ENCODE measurements at places on chromosomes 11 and 22. TPM values are rescaled to one million over a fixed set of nuclear protein-coding genes. Genes with fewer than 3 reads are reported as not detected.

- H3K27me3 ChIP-seq: no peaks in the 10 kb centered on the region
- peak; percentile 99 for DNase-seq
- peaks cover 64% of the 10 kb centered on the region for H3K36me3 ChIP-seq
- peak overlapping the region; percentile 95 for H3K27ac ChIP-seq
- H3K4me1 ChIP-seq: peaks cover 52% of the 10 kb centered on the region
These were observed 609 bp upstream of the ATF4 start for GRCh38 chr22:39519681-39520225.

DNA sequence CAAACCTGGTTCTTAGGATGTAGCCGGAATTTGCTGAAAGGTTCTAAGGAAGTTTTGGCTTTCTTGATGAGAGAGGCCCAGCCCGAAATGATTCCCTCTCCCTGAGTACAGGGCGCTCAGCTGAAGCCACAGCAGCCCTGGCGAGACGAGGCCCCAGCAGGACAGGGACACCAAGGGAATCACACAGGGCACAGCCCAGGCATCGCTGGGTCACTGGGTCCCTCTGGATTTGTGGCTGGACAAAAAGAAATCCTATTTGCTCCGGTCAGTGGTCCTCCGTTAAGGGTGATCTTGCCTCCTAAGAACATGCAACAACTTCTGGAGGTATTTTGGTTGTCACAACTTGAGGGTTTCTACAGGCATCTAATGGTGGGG, 6.4 kb downstream of the FGF19 start:
- no peak overlapping the region for H3K27ac ChIP-seq
- no peak for DNase-seq
- H3K4me3 ChIP-seq: no peak overlapping the region
- no peaks in the 10 kb centered on the region for H3K36me3 ChIP-seq

GRCh38 chr11:121634889-121635288, 182.1 kb upstream of the SORL1-AS1 start:
- H3K36me3 ChIP-seq: peaks cover 47% of the 10 kb centered on the region
- H3K27me3 ChIP-seq: no peaks in the 10 kb centered on the region
- peaks cover 11% of the 10 kb centered on the region for H3K4me1 ChIP-seq
- DNase-seq: peak; percentile 60
- H3K27ac ChIP-seq: no peak overlapping the region
- H3K4me3 ChIP-seq: no peak overlapping the region

DNA sequence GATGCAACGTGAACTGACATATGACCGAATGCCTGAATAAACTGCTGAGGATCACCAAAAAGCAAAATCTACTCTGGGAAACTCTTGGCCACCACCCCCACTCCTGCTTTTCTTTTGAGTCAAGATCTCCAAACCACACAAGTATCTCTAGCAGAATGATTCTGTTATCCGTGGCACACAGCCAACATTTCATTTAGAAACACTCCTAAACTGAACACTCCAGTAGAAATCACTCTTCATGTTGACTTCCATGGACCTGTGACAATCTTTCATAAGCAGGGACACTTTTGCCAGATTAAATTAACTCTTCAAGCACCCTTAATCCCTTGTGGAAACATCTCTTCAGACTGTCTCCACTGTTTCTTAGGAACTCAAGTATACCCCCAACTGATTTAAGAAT, 44.4 kb downstream of the VSIG10L2 start:
- H3K27ac ChIP-seq: no peak overlapping the region
- no peaks in the 10 kb centered on the region for H3K4me1 ChIP-seq
- no peaks in the 10 kb centered on the region for H3K36me3 ChIP-seq
- no peak overlapping the region for H3K4me3 ChIP-seq

DNA sequence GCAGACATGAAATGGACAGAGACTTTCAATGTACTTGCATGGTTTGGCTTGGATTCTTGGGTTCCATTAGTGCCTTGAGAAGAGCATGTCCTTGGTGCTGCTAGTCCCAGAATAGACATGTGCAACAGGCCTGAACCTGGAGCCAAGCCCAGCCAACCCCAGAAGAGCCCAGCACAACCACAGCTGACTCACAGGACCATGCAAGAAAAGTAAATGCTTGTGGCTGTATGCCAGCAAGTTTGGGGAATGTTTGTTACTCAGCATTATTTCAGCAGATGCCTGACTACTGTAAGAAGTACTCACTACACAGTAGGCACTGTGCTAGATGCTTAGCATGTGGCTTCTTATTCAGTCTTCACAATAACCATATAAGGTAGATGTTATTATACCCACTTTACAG, 39.2 kb upstream of the HMGXB4 start:
- DNase-seq: no peak
- H3K36me3 ChIP-seq: no peaks in the 10 kb centered on the region
- H3K27ac ChIP-seq: no peak overlapping the region
- no peaks in the 10 kb centered on the region for H3K27me3 ChIP-seq
- H3K4me1 ChIP-seq: no peaks in the 10 kb centered on the region
- no peak overlapping the region for H3K4me3 ChIP-seq

DNA sequence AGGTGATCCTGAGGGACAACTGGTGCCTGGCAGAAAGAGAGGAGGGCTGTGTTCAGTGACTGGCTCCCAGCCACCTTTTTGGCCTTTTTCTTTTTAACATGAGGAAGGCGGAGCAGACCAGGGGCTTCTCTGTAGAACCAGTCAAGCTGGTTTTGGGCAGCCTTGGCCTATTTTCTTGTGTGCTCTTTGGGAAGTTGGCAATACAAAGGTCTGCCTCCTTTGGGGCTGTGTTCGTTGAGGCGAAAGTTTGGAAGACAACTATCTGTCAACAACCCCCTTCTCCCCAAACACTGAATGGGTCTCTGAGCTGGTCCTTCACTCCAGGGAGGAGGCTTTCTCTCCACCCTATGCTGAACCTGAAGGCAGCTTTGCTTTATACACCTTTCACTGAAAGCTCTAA, 8.5 kb downstream of the MARK2 start:
- peaks cover 21% of the 10 kb centered on the region for H3K36me3 ChIP-seq
- H3K4me3 ChIP-seq: no peak overlapping the region
- H3K27ac ChIP-seq: no peak overlapping the region
- DNase-seq: no peak

Gene OR4D5
- not detected for polyA plus RNA-seq

All from CD14-positive monocyte (primary cell).